ENCODE measurements at places on chromosomes 1 and 21. TPM values are rescaled to one million over a fixed set of nuclear protein-coding genes. Genes with fewer than 3 reads are reported as not detected.

DNA sequence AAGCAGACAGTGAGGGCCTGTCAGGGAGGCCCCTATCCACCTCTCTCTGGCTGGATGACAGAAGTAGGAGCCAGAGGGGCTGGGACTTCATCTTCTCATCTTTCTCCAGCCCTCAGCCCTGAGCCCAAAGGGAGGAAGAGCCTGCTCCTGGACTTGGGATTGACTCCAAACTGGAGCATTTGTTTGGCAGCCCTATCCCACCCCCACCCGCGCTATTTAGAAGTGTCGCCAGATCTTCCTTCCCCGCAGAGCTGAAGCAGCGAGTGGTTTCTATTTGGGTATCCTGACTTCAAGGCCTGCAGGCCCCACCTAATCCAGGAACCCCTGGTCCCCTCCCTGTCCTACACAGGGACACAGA is 9.6 kb downstream of the NES start:
- DNase-seq, result peak; percentile 37

DNA sequence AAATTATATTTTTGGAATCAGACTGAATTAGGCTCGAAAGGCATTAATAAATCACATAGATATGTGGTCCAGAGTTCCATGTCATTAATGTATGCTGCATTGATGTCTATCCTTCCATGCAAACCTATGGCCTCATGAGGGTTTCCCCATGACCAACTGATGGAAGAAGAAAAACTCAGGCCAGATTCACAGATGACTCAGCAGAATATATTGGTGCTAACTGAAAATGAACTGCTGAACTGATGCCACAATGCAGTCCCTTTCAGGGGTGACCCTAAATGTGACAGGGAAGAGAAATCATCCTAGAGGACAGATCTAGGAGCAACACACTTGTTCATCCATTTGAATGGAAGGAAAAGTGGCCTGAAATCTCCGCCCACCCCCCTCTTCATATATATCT is 110.5 kb upstream of the KCND3 start:
- no peak for DNase-seq

DNA sequence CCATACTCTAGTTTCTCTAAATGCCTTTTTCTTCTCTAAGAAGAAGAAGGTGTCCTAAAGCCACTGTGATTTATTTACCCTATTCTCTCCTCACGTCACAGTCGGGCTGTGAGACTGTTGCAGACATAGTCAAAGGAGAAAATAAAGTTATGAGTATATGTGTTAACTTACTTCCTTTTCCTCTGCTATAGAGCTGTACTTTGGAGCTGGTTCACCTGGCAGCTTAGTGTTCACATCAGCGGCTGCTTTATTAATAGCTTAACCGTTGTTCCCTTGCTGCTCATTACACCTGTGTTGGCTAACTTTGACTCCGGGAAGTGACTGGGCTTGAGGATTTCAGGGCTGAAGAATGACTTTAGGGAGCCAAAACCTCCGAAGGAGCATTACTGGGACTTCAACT is 3.6 kb downstream of the PFKFB2 start:
- DNase-seq, result no peak

C1orf53 gene
- total RNA-seq, result 11.1 TPM
